Activated CD4-positive, alpha-beta memory T cell treated with anti-CD3 and anti-CD28 coated beads for 36 hours (primary cell): ENCODE measurements at places on chromosomes 16 and 17. TPM values are rescaled to one million over a fixed set of nuclear protein-coding genes. Genes with fewer than 3 reads are reported as not detected.

Gene MLST8
- total RNA-seq = 50.4 TPM

Gene KRTAP17-1
- total RNA-seq = not detected

Gene KCNJ18
- not detected for total RNA-seq

Gene GAS2L2
- total RNA-seq = not detected

Gene HOXB1
- not detected for total RNA-seq

Gene ZNF624
- total RNA-seq = 5.0 TPM

Gene BRIP1
- 15.8 TPM for total RNA-seq

Gene FAM222B
- 18.6 TPM for total RNA-seq

Gene TEX19
- total RNA-seq = not detected

Gene MPP3
- 0.41 TPM for total RNA-seq
